ENCODE measurements at places on chromosomes 12 and 14.

- DNase-seq, result no peak
Measured at GRCh38 chr12:28973491-28973890, 175.6 kb upstream of the FAR2 start.

- DNase-seq, result no peak
Measured at GRCh38 chr14:70642303-70643235, 853 bp downstream of the TTC9 start.

- no peak for DNase-seq
Measured at GRCh38 chr14:97402279-97402678, 605.1 kb downstream of the VRK1 start.

DNA sequence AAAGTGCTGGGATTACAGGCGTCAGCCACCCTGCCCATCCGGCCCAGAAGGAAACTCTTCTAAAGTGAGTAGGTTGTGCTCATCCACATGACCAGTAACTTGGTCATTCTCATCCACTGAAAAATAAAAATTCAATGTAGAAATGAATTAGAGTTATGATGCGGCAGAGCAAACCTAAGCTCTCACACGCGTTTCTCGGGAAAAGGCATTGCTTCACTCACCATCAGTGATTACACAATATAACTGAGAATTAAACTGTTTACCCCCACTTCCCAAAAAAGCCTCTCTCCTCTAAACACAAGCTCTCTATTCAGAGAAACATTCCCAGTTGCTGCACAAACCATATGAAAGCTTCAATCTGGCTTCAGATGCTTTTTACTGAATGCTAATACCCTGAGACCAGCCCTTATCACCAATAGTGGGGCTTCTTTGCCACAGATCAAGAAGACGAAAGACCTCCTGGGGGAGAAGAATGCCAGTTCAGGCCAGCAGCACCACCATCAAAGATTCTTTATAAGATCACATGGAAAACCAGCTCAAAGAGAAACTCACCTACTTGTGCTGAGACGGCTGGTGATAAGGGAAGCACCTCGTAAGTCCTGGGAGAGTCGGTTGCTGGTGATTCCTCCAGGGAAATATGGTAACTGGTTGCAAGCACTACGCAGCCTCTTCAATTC, 121.5 kb upstream of the SFSWAP start:
- DNase-seq, result no peak

DNA sequence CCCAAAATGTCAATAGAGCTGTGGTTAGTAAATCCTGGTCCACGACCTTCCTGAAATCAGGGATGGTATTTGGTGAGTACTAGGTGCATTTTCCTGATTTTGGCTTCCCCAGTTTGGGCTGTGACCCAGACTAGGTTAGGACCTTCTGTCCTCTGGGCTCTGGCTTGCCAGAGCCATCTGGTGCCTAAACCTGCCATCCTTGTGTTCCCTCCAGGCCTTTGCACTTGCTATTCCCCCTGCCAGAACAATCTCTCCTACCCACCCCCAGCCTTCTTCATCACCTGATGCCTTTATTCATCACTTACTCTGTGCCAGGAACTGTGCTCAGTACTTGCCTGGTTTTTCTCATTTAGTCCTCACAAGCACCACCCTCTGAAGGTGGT, 216.7 kb downstream of the RBM19 start:
- DNase-seq, result no peak

- no peak for DNase-seq
Measured at GRCh38 chr14:33408291-33408690, 469.6 kb downstream of the NPAS3 start.

DNA sequence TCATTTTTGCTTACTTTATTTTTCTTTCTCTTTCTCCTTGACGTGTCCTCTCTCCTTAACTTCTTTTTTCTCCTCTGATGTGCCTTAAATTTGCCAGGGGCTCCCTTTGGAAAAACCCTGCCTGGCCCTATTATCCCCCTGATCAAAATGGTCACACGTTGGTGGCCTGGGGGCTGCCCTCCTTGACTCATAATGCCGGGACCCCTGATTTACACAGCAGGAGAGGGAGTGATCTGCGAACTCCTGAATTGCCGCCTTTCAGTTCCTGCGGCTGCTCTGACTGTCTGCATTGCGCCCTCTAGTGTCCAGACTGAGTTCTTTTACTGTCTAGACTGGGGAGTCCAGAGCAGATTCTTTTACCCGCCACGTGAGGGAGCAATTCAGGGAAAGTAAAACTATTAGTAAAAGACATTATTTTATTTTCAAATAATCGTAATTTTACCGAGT, 44.8 kb upstream of the GZMB start:
- peak; percentile 45 for DNase-seq

- DNase-seq, result no peak
Measured at GRCh38 chr12:123066384-123066710, 84.5 kb downstream of the PITPNM2 start.

DNA sequence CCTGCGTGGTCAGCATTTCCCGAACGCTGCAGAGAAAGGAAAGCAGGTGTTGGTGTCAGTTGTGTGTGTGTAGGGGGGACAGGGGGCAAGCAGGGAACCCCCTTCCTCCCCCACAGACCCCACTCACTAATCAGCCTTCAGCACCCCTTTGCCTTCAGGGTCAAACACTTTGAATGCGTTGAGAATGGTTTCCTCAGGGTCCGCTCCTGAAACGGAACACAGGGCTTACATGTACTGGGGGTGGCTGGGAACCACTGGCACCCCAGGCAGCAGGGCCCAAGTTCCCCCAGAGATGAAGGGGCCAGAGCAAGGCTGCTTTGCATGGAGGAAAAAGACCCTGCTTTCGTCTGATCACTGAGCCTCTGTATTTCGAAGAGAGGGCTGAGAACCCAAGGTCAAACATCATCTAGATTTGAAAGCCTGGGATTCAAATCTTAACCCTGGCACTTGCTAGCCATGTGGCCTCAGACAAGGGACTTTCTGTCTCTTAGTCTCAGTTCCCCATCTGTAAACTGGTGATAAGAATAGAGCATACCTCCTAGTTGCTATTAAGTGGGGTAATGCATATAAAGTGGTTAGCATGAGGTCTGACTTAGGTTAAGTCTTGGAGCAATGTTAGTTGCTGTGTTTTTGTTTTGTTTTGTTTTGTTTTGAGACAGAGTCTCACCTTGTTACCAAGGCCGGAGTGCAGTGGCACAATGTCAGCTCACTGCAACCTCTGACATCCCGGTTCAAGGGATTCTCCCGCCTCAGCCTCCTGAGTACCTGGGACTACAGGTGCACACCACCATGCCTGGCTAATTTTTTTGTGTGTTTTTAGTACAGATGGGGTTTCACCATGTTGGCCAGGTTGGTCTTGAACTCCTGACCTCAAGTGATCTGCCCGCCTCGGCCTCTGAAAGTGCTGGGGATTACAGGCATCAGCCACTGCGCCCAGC, 7.0 kb downstream of the MYL2 start:
- DNase-seq, result peak; percentile 56

- no peak for DNase-seq
Measured at GRCh38 chr12:79515530-79515935, 175.2 kb downstream of the PAWR start.

DNA sequence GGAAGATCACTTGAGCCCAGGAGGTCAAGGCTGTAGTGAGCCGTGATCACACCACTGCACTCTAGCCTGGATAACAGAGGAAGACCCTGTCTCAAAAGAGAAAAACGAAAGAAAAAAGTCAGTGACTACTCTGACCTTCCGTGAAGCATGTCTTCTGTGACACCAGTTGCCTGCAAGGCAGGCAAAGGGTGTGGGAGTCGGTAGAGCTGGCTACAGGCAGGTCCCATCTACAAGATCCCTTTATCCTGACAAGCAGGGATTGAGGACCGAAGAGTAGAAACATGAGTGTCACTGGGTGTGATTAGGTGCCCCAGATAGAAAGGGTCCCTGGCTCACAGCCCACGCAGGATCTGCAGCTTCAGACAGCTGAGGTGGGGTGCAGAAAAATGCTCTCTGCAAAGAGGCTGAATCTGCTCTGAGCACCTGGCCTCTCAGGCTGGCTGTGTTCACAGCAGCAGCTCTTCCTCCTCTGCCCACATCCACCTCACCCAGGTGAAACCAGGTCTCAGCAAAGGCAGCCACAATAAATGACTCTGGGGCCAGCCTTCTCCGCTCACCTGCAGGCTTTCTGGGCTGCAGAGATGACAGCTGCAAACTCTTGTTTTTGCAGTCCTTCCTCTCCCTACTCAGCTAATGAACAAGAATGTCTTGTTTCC, 28.6 kb upstream of the HSP90B1 start:
- no peak for DNase-seq

- no peak for DNase-seq
Measured at GRCh38 chr14:35362911-35363374, 41.6 kb downstream of the NFKBIA start.

DNA sequence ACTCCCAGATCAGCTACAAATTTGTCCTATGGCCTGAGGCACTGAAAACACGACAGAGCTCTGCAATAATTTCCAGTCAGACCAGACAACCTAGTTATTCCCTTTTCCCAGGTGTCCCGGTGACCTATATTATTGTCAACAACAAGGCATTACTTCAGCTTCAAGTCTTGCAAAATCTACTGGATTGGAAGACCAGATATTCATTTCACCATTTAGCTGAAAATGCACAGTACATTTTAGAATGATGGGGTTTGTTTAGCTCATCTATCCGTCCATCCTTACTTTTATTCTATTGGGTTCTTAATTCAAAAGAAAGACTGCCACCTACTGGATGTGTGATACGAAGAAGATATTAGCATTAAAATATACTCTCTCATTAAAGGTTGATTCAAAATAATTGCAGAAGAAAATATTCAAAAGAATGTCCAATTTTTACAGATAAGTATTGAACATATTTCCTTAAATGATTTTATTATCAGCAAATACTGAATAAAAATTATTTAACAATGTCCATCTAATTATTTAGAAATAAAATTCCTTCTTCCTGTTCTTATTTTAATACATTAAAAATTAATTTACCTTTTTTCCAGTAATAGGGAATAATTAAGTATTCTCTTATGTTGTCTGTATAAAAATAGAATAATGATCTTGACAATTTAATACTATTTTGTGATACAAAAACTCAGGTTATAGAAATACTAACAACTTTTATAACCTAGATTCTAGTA, 244.9 kb upstream of the LRIG3 start:
- DNase-seq, result no peak

DNA sequence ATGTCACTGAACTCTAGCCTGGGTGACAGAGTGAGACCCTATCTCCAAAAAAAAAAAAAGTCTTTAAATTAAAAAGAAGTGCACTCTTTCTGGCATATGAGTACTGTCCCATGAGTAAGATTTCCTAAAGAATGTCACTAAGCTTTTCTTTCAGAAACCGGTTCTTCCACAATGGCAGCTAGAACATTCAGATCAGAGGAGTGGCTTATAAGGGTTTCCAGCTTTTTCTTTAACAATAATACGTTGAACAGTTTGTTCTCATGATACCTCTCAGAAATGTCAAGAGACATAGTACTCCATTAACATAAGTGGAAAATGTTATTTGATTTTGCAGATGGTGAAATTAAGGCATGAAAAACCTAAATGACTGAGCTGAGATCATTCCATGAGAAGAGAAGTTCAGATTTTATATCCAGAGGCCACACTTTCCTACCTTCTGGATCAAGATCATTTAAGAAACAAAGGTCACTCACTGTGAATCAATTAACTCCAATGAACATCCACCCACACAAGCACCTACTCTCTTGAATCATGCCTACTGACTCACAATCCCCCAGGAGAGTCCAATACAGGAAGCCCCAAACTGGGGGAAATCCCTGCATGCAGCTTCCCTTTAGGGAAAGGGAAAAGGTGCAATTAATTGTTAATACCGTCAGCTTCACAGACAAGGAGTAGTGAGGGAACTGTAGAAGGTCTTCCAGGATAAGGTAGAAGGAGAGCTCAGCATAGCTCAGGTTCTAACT, 86.9 kb downstream of the SPTSSA start:
- no peak for DNase-seq

- DNase-seq, result no peak
Measured at GRCh38 chr12:118337194-118337838, 35.4 kb downstream of the TAOK3 start.

GRCh38 chr14:59274991-59275391, 86.5 kb downstream of the DAAM1 start:
- DNase-seq, result no peak

DNA sequence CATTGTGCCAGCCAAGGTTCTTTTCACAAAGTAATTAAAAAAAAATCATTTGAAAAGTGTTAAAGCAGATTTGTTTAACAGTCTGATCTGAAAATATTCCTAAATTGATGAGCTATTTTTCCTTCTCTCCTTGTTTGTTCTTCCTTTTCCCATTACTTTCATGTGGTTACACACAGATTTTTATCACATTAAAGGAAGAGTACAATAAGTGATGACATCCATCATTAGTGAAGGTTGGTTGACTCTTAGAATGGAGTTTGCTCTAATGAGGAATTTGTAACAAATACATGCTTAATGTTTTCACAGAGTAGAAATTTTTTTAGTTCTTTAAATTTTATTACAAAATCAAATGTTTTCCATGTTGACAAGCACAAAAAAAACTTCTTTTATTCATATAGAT, 18.9 kb upstream of the TOMM20L start:
- no peak for DNase-seq

DNA sequence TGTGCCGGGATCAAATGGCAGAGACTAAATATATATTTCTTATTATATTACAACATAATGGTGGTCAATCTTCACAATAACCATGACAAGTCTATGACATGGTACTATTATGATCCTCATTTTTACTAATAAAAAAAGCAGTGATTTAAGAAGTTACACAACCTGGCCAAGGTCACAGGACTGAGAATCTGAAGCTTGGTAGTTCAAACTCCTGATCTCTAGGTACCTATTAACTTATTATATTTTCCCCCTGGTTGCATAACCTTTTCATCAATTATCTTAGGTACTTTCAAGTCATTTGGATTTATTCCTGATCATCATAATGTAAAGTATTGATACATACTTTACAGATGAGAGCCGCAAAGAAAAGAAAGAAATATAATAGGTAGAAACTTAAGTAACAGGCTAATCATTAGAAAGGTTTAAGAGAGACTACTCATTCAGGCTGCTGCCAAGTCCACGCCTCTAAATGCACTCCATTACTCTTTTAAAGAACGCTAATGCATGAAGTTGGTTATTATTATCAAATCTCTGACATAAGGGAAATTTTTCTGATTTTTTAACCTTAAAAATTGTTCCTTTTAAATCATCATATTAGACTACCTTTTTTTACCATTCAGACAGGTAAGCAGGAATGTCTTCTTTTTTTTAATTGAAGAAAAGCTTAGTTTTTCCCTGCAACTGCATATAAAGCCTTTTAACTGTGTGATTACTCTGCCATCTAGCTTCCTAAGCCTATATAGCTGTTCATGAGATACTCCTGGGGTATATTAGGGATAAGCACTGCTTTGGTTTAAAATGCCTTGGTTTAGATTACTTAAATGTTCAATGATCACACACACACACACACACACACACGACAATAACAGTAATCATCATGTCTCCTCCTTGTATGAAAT, 35.6 kb downstream of the RPS29 start:
- no peak for DNase-seq

GRCh38 chr12:71710276-71711125, 24.6 kb downstream of the TMEM19 start:
- no peak for DNase-seq

DNA sequence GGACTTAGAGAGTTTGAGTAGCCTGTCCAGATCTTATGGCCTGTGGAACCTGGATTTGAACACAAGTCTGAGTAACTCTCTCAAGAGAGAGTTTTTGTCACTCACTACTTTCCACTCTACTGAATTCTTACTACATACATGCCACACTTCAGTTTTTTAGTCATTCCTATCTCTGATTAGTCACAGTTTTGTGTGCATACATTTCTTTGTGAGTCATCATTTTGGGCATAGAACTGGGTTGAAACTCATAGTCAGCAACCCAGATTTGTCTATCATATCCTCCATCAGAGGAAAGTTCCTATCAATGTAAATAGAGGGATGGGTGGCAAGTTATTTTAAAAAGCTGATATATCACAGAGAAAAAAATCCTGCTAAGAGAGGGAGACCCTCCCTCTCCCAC, 42.9 kb downstream of the FLRT2 start:
- DNase-seq, result no peak

Measured in SIG-M5 (cell line).